ENCODE measurements at places on chromosomes 2 and 18. TPM values are rescaled to one million over a fixed set of nuclear protein-coding genes. Genes with fewer than 3 reads are reported as not detected.

Gene CDK15
- 1.2 TPM for polyA plus RNA-seq

Gene FLACC1
- 1.8 TPM for polyA plus RNA-seq

Gene MLPH
- 3.3 TPM for polyA plus RNA-seq

Gene PTH2R
- polyA plus RNA-seq, result 46.9 TPM

Gene CXCR1
- not detected for polyA plus RNA-seq

Gene SUMO1
- 189 TPM for polyA plus RNA-seq

Gene SLC4A3
- 7.6 TPM for polyA plus RNA-seq

Gene APOB
- 0.64 TPM for polyA plus RNA-seq

Gene GPBAR1
- 1.8 TPM for polyA plus RNA-seq

Gene CYS1
- polyA plus RNA-seq, result 94.7 TPM

Gene SERPINB4
- not detected for polyA plus RNA-seq

Gene SCG2
- polyA plus RNA-seq, result 0.42 TPM

GRCh38 chr2:4152051-4152450 is 448.7 kb downstream of the DCDC2C start:
- no peak for DNase-seq

GRCh38 chr2:236120141-236120601 is 48.0 kb downstream of the GBX2 start:
- no peak for DNase-seq

DNA sequence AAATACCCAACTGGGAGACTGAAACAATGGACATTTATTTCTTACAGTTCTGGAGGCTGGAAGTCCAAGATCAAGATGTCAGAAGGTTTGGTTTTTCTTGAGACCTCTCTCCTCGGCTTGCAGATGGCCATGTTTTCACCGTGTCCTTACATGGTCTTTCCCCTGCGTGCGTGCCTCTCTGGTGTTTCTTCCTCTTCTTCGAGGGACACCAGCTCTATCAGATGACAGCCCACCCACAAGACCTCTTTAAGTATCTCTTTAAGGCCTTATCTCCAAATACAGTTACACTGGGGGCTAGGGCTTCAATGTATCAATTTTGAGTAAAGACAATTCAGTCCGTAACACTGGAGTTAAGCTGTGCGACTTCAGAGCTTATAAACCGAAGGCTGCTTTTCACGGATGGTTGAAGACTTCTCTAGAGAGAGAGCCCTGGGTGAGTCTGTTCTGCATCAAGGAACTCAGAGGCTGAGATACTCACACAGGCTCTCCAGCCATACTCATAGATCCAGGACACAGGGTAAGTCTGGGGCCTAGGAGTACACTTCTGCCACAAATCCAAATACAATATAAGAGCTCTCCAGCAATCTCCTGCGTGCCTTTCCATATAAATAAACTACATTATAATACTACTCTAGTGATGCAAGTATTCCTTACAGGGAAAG is 339.9 kb upstream of the PKDCC start:
- DNase-seq, result no peak

- no peak for DNase-seq
These were observed 62.8 kb upstream of the NEUROD1 start for GRCh38 chr2:181742922-181743722.

DNA sequence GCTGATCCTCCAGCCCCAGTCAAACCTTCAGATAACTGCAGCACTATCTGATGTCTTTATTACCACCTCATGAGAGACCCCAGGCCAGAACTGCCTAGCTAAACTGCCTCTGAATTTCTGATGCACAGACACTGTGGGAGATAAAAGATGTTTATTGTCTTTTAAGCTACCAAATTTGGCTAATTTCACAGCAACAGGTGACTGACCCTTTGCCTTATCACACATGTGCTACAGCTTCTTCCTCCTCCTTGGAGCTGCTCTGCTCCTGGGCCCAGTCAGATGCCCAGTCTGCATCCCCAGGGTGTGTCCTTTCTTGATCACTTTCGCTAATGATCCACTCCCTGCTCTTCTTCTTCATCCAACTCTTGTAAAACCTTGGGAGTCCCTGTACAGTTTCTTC is 19.6 kb upstream of the ACOXL start:
- DNase-seq, result no peak

- DNase-seq, result no peak
These were observed 654 bp downstream of the PIK3C3 start for GRCh38 chr18:41955688-41956087.

GRCh38 chr2:75587954-75588587 is 27.3 kb upstream of the EVA1A start:
- DNase-seq, result no peak

- DNase-seq, result no peak
These were observed 1.5 kb upstream of the FLACC1 start for GRCh38 chr2:201358684-201359083.

- DNase-seq, result no peak
These were observed at the start of gene SP9 for GRCh38 chr2:174334781-174335251. Gene SP9, plus strand, starts transcription at chr2:174334954. Its CDS starts 139 bp downstream, at chr2:174335093.

GRCh38 chr2:175062787-175063585 is 57.8 kb upstream of the CHN1 start:
- DNase-seq, result no peak

- DNase-seq, result no peak
These were observed 218.6 kb downstream of the IRS1 start for GRCh38 chr2:226581004-226581403.

DNA sequence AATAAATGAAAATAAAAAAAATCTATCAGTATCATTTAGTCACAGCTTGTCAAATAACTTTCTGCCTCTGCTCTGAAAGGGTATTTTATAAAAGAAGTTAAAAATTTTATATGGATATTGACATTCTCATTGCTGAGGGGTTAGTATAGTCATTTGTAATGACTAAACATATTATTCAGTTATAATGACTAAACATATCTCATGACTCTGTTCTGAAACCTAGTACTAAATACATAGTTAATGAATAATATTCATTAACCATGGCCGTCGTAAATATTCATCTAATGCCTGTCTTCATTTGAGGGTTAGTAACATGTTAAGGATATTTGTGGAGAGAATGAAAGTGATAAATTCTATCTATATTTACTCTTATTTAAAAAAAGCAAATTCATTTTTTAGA is 69.1 kb upstream of the MAP4K3 start:
- no peak for DNase-seq

- no peak for DNase-seq
These were observed 111.2 kb downstream of the FARSB start for GRCh38 chr2:222544661-222545060.

GRCh38 chr18:8754995-8755960 is 49.9 kb downstream of the MTCL1 start:
- DNase-seq, result no peak

DNA sequence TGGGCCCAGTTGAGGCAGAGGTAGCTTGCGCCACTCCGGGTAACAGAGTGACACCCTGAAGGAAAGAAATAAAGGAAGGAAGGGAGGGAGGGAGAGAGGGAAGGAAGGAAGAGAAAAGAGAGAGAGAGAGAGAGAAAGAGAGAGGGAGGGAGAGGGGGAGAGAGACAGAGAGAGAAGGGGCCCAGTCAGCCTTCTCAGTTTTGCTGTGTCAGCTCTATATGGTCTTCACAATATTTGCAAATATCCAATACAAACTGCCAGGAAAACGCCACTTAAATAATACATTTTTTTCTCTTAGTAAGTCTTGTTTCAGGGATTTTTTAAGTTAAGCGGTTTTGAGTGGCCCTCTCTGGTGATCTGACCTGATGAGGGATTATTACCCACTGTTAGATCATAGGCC is 5.6 kb upstream of the CHMP1B start:
- no peak for DNase-seq

GRCh38 chr18:9884532-9885140 is 1.1 kb upstream of the TXNDC2 start:
- no peak for DNase-seq

DNA sequence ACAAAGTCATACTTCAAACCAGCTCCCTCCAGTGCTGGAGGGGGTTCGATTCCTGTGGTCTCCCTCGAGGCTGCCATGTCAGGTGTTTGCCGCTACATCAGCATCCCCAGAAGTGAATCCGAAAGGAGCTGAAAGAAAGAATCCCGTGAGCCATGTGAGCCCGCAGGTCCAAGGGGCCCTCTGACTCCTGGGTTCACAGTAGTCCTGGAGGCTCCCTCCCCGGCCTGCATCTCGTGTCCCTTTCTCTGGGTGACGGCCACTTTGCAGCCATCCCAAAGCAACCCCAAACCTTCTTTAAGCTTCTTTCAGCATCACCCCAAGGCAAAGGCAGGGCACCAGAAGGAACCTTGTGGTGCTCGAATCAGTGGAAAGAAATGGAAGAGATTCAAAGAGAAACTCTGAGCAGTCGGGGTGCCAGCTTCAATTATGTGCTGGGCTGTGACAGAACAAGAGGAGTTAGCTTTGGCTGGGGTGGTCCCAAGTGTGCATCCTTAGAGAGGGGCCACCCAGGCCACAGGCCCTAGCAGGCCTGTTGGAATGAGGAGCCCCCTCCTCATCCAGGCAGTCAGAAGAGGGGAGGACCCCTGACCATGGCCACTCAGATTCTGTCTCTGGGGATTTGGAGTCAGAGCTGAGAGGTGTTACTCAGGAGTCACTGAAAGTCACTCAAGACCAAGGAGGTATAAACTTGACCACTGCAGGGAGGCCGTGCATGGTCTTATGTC is 59.7 kb downstream of the CIB4 start:
- no peak for DNase-seq

DNA sequence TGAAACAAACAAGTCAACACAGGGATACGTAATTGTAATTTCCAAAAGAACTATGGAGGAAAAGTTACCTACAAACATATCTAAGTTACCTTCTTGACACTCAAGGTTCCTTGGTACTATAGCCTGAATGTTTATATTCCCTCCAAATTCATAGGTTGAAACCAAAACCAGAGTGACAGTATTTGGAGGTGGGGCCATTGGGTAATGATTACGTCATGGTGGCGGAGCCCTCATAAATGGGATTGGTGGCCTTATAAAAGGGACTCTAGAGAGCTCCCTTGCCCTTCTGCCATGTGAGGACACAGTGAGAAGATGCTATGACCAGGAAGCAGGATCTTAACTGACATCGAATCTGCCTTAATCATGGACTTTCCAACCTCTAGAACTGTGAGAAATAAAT is 87.3 kb downstream of the PMAIP1 start:
- no peak for DNase-seq

GRCh38 chr2:86011449-86011941 is 94.2 kb downstream of the POLR1A start:
- no peak for DNase-seq

DNA sequence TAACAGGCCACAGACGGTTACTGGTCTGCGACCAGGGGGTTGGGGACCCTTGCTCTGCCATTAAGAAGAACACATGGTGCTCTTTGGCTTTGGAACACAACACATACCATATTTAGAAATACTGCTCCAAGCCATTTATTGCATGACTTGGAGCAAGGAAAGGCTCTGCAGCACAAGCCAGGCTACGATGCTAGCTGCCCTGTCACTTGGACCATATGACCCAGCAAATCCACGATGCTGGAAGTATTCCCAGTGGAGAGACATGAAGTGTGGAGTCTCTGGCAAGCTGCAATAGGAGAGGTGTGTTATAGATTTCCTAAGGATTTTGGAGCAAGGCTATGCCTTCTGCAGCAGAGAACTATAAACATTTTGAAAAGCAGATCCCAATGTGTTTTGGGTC is 171.2 kb downstream of the HAUS1 start:
- DNase-seq, result no peak

- no peak for DNase-seq
These were observed 221.2 kb downstream of the IRS1 start for GRCh38 chr2:226578373-226578772.

DNA sequence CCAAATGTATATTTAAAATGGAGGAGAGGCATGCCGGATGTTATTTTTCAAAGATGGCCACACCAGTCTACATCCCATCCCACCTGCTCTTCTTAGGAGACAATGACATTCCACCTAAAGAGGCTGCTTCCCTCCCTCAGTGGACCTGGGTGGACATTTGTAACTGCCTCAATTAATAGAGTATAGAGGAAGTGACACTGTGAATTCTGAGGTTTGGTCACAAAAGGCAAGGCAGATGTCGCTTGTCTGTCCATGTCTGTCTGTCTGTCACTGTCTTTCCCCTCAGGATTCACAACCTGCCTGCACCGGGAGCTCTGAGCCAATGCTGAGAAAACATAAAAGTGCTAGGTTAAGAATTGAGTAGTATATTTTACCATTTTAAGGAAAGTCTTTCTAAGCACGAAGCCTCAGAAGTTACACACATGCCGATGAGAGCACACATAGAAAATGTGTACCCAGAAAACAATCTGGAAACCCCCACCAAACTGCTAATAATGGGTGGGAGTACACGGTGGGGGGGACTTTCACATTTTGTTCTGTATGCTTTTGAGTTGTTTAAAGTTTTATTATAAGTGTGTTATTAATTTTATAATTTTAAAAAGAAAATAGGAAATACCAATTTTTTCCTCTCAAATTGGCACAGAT is 21.0 kb downstream of the MIB1 start:
- no peak for DNase-seq

- DNase-seq, result no peak
These were observed 810 bp upstream of the RBFA start for GRCh38 chr18:80033181-80034067.

GRCh38 chr2:47222826-47223554 is 67.9 kb upstream of the STPG4 start:
- no peak for DNase-seq

DNA sequence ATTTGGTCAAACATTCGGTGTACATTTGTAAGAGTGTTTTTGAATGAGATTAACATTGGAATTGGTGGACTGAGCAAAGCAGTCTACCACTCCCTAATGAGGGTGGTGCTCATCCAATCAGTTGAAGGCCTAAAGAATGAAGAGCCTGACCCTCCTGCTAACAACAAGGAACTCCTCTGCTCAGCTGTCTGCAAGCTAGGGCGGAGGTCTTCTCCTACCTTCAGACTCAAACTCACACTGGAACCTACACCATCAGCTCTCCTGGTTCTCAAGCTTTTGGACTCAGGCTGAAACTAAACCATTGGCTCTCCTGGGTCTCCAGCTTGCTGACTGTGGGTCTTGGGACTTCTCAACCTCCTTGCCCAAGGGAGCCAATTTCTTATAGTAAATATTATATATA is 55.5 kb upstream of the NPAS2 start:
- DNase-seq, result no peak

GRCh38 chr2:217332417-217332791 is 472.5 kb upstream of the TNP1 start:
- no peak for DNase-seq

GRCh38 chr2:149908726-149909683 is 321.4 kb upstream of the MMADHC start:
- no peak for DNase-seq
